Bone marrow (tissue), 2 donors: ENCODE measurements at places on chromosomes 6 and 20.
A peak's percentile ranks its signal among the peaks of the same experiment; 100 is the strongest.

DNA sequence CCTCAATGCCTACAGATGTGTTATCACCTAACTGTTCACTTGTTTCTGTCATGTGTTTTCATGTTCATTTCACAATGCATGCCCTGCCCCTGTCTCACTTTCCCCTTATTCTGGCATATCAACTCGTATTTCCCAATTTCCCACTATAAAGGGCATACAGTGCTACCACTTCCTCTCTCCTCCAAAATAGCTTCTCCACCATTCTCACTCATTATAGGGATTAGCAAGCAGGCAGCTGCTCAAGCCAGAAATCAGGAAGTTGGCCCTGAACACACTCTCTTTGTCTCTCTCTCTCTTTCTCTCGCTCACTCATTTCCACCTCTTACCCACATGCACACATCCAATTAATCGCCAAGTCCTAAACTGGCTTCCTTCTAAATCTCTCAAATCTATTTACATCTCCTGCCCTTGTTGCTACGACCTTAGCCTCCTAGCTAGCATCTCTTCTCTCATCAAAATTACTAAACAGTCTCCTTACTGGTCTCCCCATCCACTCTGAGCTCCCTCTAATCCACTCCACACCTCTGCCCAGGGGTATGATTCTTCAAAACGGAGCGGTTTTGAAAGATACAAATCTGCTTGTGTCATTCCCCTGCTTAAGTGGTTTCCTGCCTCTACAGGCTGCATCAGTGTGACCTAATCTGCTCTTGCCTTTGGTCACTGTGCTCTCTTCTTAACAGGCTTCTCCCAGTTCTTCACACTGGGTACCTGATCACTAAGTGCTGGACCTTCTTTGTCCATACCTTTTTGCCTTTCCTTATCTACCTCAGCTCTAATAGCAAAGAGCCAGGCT lies 196.2 kb downstream of the BTBD9 start:
- DNase-seq, result peak; percentile 10

- no peak for DNase-seq
These were observed 137.2 kb downstream of the BACH2 start for GRCh38 chr6:90159452-90159851.

DNA sequence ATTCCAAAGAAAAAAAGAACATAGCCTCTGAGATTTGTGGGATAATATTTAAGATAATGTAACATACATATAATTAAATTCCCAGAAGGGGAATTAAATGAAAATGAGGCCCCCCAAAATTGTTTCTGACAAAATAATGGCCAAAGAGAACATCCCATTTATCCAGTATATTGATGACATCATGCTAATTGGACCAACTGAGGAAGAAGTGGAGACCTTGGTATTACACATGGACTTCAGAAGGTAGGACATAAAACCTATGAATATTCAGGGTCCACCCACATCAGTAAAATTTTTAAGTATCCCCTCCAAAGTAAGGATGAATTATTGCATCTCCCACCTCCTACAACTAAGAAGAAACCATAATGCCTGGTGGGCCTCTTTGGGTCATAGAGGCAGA lies 15.6 kb upstream of the RBM24 start:
- no peak for DNase-seq

DNA sequence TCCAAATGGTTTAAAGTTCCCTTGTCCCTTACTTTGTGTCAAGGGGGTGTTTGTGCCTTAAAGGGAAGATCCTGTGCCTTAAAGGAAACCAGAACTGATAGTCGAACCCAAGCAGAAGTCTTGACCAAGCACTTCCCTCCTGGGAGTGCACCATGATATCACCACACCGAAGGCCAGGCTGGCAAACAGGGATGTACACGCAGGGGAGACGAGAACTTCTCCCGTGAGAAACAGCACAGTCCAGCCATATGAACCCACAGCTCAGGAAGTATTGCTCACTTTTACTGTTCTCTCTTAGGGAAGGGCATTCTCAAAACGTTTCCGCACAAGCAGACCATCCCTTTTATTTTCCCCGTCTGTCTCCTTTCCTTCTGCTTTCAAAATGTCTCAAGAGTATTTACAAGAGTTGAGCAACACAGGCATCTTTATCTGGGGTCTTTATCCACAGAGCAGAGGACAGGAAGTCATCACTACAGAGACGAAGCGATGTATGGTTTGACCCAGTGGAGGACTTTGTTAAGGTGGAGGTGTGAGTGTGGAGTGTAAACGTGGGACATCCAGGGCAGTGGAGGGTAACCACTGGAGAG lies 12.8 kb upstream of the SERPINB1 start:
- peak; percentile 37 for DNase-seq

GRCh38 chr6:22600059-22600458 lies 30.7 kb downstream of the HDGFL1 start:
- no peak for DNase-seq

DNA sequence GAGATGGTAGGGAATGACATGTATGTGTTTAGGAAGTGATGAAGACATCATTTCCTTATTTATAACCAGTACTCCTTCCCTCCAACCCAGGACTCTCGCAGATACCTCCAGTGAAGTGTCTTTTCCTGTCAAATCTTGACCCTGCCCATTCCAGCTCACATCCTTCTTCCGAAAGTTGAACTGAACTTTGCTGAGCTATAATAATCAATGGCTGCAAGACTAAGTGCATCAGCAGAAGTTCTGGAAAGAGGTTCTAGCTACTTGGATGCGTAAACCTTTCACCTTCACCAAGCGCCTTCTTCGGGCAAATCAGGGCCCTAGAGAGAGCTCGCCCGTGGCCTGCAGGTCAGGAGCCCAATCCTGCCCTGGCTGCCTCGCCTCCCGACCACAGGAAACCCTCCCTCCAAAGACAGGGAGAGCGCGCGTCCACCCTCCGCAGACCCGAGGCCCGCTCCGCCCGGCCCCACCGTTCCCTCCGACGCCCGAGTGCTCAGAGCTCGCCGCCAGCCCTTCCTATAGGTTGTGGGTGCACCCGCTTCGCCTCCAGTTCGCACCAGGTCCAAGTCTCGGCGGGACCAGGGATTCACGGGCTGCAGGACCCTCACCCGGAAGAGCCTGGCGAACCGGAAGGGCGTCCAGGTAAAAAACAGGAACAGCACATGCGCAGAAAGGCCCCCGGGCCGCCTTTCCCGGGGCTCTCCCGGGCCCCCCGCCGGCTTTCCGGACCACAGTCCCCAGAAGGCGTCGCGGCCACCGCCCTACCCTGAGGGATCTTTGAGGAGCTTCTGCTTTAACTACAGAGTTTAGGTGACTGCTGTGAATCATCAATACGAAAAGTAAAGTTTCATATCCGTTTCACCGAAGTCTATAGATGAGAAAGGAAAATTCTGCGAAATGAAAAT lies at the start of gene ZNF334:
Gene ZNF334, minus strand, starts transcription at position 617 of the 902 bp plus-strand sequence. CDS start 1,457 bp downstream, outside the sequence.
- DNase-seq, result no peak
